Naive thymus-derived CD4-positive, alpha-beta T cell (primary cell): ENCODE measurements at places on chromosomes 12 and 14.

- peaks cover 8% of the 10 kb centered on the region for H3K4me1 ChIP-seq
- no peaks in the 10 kb centered on the region for H3K36me3 ChIP-seq
- H3K4me3 ChIP-seq: no peak overlapping the region
Measured at GRCh38 chr12:11688831-11689230, 39.4 kb downstream of the ETV6 start.

DNA sequence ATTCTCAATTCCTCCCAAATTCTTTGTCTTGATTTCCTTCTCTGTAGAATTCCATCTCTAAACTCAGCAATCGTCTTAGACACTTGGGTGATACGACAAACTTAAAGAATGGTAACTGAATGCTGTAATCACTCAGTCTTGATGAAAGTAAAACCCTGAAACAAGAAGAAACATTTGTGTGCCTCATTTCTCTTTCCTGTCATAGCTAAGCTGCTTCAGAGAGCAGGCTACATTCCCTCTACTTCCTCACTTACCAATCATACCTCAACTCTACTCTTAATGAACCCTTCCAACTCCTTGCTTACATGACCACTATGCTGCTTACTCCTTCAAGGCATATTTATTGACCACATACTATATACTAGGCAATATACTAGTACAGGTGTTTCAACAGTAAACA lies 8.3 kb downstream of the MAP4K5 start:
- H3K4me3 ChIP-seq: no peak overlapping the region
- H3K27ac ChIP-seq: no peak overlapping the region
- H3K27me3 ChIP-seq: no peaks in the 10 kb centered on the region
- H3K4me1 ChIP-seq: peaks cover 11% of the 10 kb centered on the region

- H3K36me3 ChIP-seq: no peaks in the 10 kb centered on the region
- no peaks in the 10 kb centered on the region for H3K4me1 ChIP-seq
- no peaks in the 10 kb centered on the region for H3K27me3 ChIP-seq
- no peak for DNase-seq
Measured at GRCh38 chr12:90216815-90217214, 508.2 kb upstream of the ATP2B1 start.

DNA sequence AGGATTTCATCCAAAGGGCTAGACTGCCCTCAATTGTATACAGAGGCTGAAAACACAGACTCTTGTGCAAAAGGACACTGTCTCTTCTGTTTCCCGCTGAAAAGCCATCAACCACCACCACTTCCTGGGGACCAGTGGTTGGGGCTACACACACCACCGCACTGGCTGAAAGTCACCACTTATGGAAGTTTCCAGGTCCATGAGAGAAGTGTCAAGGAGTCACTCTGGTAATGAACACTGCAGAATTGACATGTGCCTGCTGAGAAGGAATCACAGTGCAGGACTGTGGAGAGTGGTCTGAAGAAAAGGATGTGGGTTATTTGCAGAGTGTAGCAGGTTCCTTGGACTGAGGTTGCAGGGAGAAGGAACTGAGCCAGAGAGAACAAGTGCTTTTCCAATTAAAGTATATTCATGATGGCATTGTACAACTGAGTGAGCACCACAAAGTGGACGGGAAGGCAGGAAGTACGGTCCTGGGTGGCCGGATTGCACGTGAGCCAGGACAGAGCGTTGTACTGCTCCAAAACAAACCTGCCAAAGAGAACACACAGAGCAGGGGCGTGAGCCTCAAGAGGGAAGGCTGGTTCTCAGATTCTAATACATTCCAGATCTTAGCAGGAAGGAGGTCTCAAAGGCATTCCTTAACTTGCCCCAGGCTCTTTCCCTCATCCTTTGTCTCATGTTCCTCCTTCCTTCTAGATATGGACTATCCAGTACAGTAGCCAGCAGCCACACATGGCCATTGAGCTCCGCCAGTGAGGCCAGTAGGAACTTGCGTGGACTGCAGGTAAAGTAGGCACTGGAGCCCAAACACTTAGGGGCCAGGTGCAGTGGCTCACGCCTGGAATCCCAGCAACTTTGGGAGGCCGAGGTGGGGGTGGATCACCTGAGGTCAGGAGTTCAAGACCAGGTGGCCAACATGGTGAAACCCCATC lies 316.4 kb downstream of the MED13L start:
- no peak for DNase-seq
- no peak overlapping the region for H3K4me3 ChIP-seq
- no peaks in the 10 kb centered on the region for H3K4me1 ChIP-seq
- no peak overlapping the region for H3K27ac ChIP-seq

- no peaks in the 10 kb centered on the region for H3K27me3 ChIP-seq
- H3K4me3 ChIP-seq: no peak overlapping the region
- H3K27ac ChIP-seq: no peak overlapping the region
- H3K4me1 ChIP-seq: no peaks in the 10 kb centered on the region
- no peak for DNase-seq
- H3K36me3 ChIP-seq: no peaks in the 10 kb centered on the region
Measured at GRCh38 chr12:63302941-63303536, 152.0 kb upstream of the AVPR1A start.

GRCh38 chr14:99660794-99661193 lies 15.9 kb downstream of the HHIPL1 start:
- no peak overlapping the region for H3K27ac ChIP-seq
- no peaks in the 10 kb centered on the region for H3K36me3 ChIP-seq
- no peak for DNase-seq
- H3K4me3 ChIP-seq: no peak overlapping the region
- no peaks in the 10 kb centered on the region for H3K27me3 ChIP-seq

DNA sequence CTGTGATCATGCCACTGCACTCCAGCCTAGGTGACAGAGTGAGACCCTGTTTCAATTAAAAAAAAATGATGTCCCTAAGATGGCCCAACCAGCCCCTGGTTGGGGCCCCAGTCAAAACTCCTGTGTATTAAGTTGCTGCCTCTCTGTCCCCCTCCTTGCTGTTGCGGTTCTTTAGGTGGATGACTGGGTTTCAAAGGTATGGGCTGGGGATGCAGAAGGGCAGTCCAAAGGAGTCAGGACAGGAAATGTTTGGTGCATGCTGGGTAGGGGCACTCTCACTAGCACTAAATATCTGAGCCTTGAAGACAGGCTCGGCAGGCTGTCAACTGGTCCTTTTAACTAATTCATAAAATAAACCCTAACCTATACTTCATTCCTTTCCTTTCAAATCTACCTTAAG lies 12.0 kb upstream of the PIP4K2C start:
- no peak overlapping the region for H3K4me3 ChIP-seq
- no peaks in the 10 kb centered on the region for H3K4me1 ChIP-seq
- no peaks in the 10 kb centered on the region for H3K36me3 ChIP-seq
- no peak overlapping the region for H3K27ac ChIP-seq
- DNase-seq: no peak
- no peaks in the 10 kb centered on the region for H3K27me3 ChIP-seq

GRCh38 chr12:13165617-13166041 lies 30.9 kb upstream of the EMP1 start:
- no peak overlapping the region for H3K4me3 ChIP-seq
- H3K27ac ChIP-seq: peak overlapping the region; percentile 1
- peaks cover 24% of the 10 kb centered on the region for H3K4me1 ChIP-seq
- H3K27me3 ChIP-seq: no peaks in the 10 kb centered on the region
- DNase-seq: peak; percentile 54
- H3K36me3 ChIP-seq: no peaks in the 10 kb centered on the region

DNA sequence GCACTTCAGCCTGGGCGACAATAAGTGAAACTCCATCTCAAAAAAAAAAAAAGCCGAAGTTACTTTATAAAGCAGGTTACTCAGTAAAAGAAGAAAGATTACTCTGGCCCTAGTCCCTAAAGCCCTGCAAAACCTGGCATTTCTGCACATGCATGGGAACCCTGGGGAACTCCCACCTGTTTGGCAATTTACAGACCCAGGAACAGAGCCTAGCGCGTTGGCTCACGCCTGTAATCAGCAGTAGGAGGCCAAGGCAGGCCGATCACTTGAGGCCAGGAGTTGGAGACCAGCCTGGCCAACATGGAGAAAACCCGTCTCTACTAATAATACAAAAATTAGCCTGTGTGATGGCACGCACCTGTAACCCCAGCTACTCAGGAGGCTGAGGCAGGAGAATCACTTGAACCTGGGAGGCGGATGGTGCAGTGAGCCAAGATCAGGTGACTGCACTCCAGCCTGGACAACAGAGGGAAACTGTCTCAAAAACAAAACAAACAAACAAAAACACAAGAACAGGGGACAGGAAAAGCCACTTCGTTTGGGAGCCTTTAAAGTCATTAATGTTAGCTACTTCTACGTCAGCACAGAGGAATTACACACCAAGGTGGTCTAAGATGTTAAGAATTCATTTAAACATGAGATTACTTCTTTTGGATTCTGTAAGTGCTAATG lies 34.1 kb upstream of the SPTSSA start:
- H3K27me3 ChIP-seq: no peaks in the 10 kb centered on the region
- DNase-seq: no peak
- no peaks in the 10 kb centered on the region for H3K4me1 ChIP-seq
- H3K4me3 ChIP-seq: no peak overlapping the region

- no peaks in the 10 kb centered on the region for H3K4me1 ChIP-seq
- no peaks in the 10 kb centered on the region for H3K36me3 ChIP-seq
- no peak overlapping the region for H3K27ac ChIP-seq
- DNase-seq: no peak
- H3K27me3 ChIP-seq: peaks cover 7% of the 10 kb centered on the region
Measured at GRCh38 chr14:37585101-37585511, 9.9 kb downstream of the FOXA1 start.

DNA sequence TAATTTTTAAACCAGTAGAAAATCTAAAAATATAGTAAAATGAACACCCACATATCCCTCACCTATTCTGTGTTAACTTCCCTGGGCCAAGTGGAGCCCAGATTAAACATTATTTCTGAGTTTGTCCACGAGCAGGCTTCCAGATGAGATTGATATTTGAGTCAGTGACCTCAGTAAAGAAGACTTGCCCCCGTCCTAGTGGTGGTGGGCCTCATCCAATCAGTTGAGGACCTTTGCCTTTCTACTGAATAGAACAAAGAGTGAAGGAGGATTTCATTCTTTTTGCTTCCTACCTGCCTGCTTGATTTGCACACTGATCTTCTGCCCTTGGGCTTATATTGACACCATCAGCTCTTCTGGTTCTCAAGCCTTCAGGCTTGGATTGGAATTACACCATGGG lies 174.7 kb upstream of the PLEKHG7 start:
- H3K4me1 ChIP-seq: no peaks in the 10 kb centered on the region
- no peak overlapping the region for H3K27ac ChIP-seq
- DNase-seq: no peak
- H3K4me3 ChIP-seq: no peak overlapping the region
- H3K36me3 ChIP-seq: no peaks in the 10 kb centered on the region

DNA sequence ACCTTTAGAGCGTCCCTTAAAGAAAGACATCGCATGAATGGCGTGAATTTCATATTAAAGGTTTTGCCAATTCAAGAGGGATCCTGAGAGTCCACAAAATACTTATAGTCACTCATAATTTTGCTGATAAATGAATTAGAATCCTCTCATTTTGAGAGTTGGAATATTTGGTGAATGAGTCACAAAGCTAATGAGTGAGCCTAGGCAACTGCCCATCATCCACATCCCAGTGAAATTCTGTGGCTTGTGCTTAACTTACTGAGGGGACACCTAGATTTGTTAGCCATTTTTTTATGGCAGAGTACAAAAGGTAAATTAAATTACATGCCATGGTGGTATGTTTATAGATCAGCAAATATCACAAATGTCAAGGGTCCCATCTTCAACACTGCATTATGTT lies 12.7 kb upstream of the NOXRED1 start:
- peaks cover 16% of the 10 kb centered on the region for H3K36me3 ChIP-seq
- no peak overlapping the region for H3K4me3 ChIP-seq
- DNase-seq: no peak
- H3K27ac ChIP-seq: no peak overlapping the region
- no peaks in the 10 kb centered on the region for H3K27me3 ChIP-seq
- H3K4me1 ChIP-seq: no peaks in the 10 kb centered on the region

DNA sequence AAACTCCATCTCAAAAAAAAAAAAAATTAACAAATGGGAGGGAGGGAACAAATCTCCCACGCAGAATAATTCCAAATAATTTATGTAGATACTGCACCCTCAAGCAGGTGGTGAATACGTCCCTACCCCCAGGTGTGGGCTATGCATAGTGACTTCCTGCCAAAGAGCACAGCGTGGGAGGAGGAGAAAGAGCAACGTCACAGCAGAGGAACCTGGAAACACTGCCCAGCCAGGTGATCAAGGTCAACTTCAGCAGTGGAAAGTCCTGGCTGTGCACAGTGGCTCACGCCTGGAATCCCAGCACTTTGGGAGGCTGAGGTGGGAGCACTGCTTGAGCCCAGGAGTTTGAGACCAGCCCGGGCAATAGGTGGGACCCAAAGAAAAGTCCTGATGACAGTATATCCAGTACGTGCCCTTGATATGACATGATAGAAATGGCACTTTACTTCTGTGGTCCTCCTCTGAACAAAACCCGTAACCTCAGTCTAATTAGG lies 9.5 kb downstream of the CINP start:
- DNase-seq: no peak
- H3K27ac ChIP-seq: no peak overlapping the region
- H3K36me3 ChIP-seq: peaks cover 88% of the 10 kb centered on the region
- no peaks in the 10 kb centered on the region for H3K27me3 ChIP-seq
- no peaks in the 10 kb centered on the region for H3K4me1 ChIP-seq
- H3K4me3 ChIP-seq: no peak overlapping the region

GRCh38 chr14:24071144-24071697 lies at the start of gene CPNE6:
Gene CPNE6, plus strand, starts transcription at chr14:24071562. Its CDS starts 1,375 bp downstream, at chr14:24072937.
- no peaks in the 10 kb centered on the region for H3K27me3 ChIP-seq
- no peak within 1 kb of the TSS for H3K4me3 ChIP-seq
- H3K4me1 ChIP-seq: no peaks in the 10 kb centered on the region
- no peaks in the 10 kb centered on the region for H3K36me3 ChIP-seq
- no peak for DNase-seq
- no peak within 1 kb of the TSS for H3K27ac ChIP-seq

DNA sequence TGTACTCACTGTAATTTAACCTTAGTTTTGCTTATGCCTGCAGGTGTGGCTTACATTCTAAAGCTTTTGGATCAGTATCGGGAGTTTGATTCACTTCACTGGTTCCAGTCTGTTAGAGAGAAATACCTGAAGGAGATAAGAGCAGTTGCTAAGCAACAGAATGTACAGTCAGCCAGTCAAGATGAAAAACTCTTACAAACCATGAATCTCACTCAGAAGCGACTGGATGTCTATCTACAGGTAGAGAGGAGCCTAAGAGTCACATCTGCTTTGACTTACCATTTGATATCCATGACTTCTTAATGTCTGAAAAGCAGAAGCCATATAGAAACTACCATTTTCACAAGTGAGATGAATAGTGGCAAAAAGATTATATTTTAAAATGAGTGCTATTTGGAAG lies 56.5 kb downstream of the WASHC4 start:
- no peaks in the 10 kb centered on the region for H3K4me1 ChIP-seq
- peaks cover 20% of the 10 kb centered on the region for H3K36me3 ChIP-seq
- no peak for DNase-seq
- H3K27ac ChIP-seq: peak overlapping the region; percentile 1

GRCh38 chr12:99055299-99055698 lies 410.2 kb downstream of the APAF1 start:
- no peaks in the 10 kb centered on the region for H3K27me3 ChIP-seq
- no peak for DNase-seq
- no peak overlapping the region for H3K4me3 ChIP-seq
- no peak overlapping the region for H3K27ac ChIP-seq
- no peaks in the 10 kb centered on the region for H3K36me3 ChIP-seq

GRCh38 chr12:6772331-6772695 lies at the start of gene LAG3:
Gene LAG3, plus strand, starts transcription at chr12:6772520. Its CDS starts 333 bp downstream, at chr12:6772853.
- H3K36me3 ChIP-seq: no peaks in the 10 kb centered on the region
- H3K4me3 ChIP-seq: peak within 1 kb of the TSS; percentile 55
- H3K27ac ChIP-seq: peak within 1 kb of the TSS; percentile 46
